ENCODE measurements at places on chromosomes 4 and X.
A peak's percentile ranks its signal among the peaks of the same experiment; 100 is the strongest.

DNA sequence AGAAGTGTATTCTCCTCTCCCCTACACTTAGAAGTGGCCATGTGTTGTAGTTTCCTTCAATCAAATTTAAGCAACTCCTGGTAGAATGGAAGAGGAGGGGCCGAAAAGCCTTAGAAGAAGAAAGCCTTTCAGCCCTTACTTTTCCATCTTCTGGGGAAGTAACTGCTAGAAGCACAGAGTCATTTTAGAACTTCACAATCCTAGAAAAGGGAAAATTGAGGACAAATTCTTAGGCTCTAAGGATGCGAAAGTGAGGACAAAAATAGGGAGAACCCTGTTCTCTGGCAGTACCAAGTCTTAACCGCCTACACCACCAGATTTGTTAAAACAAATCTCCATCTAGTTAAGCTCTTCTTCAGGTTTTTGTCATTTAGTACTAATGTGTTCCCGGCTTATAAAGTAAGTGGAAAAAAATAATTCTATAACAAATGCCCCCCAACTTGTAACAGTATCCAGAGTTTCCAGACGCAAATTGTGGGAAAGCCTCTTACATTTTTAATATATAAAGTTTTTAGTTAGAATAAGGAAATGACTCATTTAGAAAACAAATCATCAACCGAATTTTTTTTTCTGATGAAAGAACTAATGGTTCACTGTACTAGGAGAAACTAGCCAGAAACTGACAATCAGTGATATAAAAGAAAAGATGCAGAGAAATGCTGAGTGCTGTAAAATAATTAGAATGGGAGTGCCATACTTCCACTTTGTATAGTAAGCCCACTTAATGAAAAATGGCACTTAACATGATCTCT lies 76.0 kb downstream of the ARAP2 start:
- DNase-seq = no peak

- DNase-seq = no peak
Measured at GRCh38 chr4:88731381-88731780, 33.8 kb upstream of the NAP1L5 start.

DNA sequence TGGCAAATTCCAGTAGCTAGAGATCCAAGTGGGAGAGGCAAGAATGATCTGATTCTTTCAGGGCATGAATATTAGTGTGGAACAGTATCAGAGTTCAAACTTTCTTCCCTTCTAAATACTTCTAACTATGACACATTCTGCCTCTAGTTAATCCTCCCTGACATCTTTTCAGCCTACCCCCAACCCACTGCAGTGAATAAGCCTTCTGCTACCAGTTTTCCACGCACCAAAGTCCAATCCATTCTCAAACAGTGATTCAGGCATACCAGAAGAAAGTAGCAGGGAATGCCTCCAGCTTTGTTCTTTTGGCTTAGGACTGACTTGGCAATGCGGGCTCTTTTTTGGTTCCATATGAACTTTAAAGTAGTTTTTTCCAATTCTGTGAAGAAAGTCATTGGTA lies 155.4 kb upstream of the FTHL17 start:
- DNase-seq = no peak

GRCh38 chr4:25448379-25449109 lies 71.5 kb downstream of the ANAPC4 start:
- DNase-seq = no peak

- DNase-seq = no peak
Measured at GRCh38 chr4:75727073-75727472, 2.7 kb downstream of the USO1 start.

DNA sequence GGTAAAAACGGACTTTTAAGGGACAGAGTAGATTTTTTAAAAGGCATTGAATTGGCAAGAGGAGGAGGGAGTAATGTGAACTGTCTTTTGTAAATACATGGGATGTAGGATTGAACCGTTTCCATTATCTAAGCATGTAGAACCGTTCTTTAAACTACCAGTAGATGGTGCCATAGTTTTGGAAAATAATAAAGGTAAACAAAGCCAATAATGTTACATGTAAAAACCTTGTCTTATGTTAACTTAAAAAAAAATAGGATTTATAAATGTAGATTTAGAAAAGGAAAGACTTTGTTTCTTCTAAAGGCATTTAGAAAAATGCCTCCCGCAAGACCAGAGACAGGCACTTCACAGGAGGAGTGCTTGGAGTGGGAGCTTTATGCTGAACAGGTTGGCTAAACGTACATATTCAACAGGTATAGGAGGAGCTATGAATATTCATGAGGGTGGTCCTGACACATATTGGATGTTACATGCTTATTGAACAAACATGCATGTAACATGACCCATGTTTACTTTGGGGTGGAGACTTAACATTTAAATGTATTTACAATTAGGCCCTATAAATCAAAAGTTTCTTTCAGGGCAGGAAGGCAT lies 45.5 kb upstream of the FAM241A start:
- DNase-seq = peak; percentile 60

DNA sequence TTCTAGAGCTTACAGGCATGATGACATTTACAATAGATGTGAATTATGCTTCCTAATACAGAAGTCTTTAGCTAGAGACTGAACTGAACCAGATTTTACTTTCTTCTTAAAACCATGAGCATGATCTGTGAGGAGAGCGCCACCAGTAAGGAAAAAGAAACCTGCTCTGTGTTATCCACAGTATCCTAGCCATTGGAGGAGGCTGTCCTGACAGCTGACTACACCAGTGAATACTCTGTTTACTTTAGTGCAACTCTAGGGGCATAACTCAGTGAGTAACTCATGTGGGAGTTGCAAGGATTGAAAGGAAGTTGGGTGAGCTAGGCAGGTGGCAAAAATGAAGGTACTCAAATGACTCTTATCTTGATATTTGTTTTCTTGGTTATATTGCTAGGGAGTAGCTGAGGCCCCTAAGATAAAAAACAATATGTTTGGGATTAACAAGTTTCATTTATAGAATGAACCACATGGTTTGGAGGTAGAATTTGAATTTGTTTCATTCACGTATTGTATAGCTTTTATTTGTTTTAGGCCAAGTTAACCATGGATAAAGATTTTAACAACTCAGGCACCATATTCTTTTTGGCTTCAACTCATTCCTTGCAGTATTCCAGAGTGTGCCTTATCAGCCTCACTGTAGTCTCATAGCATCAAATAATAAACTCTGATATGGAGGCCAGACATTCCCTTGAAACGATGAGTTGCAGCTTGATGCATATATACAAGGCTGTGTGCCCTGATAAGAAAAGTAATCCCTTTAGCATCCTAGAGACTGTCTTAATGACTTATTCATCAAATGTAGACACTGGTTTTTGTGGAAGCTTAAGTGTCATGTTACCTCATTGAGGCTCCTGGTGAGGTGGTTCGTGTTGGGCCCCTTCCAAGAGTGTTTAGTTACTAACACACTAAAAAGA lies 2.5 kb downstream of the BMP3 start:
- no peak for DNase-seq

DNA sequence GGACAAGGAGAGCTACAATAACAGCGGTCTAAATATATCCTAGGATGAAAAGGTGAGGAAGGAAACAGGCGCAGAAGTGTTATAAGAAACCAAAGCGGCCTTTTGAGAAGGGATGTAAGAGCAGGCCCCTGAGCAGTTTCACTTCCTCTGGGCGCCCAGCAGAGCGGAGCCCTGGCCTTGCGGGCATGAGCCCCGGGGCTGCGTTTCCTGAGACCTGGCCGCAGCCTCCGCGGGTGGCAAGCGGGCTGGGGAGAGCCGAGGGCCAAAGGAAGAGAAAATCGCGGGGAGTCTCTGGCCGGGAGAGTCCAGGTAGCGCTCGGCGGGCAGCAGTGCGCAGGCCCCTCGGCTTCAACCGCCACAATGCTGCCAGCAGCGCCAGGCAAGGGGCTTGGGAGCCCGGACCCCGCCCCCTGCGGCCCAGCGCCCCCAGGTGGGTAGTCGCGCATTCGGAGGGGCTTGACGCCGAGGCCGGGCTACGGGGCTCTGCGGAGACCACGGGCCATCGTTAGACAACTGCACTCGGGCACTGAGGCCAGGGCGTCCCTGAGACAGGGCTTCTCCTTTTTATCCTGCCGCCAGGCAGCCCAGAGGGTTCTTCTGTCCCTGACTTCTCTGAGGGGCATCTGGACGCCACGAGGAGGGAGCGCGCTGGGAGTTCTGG lies at the start of gene BANK1:
Gene BANK1 (plus strand): TSS at position 210 of the 661 bp plus-strand sequence. CDS start 151 bp downstream, at position 361.
- DNase-seq = peak; percentile 71

DNA sequence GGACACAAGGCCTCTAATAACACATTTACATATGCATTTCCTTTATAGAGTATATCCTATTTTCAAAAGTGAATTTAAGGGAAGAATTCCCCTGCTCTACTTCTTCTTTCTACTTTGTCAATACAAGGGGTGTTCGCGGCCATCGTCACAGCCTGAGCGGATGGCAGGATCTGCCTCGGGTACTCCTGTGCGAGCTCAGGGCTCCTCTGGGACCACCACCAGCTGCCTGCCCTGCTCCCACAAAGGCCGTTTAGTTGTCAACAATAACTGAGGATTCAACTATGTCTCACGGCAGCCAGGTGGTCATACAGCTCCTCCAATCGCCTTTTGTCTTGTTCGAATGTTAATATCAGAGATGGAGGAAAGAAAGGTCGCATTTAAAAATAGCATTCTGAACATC lies 228.2 kb upstream of the TENM3 start:
- DNase-seq = no peak

DNA sequence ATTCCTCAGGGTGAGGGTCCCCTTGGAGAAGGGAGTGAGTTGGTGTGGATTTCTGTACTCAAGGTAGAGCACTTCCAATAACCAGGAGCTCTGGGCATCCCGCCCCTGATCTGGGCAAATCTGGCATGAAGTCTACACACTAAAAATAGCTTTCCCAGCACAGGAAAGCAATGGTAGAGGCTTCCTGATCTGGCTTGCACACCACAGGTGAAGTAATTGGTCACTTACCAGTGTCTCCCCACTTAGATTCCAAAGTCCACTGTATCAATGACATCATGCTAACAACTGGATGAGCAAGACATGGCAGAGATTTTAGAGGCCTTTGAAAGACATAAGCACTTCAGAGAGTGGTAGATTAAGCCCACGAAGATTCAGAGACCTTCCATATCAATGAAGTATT lies 17.8 kb upstream of the IDS start:
- DNase-seq = no peak

GRCh38 chrX:129954804-129955203 lies 27.6 kb upstream of the BCORL1 start:
- DNase-seq = no peak

- DNase-seq = peak; percentile 27
Measured at GRCh38 chr4:20698382-20698781, 1.9 kb upstream of the PACRGL start.

- DNase-seq = no peak
Measured at GRCh38 chrX:107565015-107565414, 63.3 kb upstream of the PRPS1 start.

DNA sequence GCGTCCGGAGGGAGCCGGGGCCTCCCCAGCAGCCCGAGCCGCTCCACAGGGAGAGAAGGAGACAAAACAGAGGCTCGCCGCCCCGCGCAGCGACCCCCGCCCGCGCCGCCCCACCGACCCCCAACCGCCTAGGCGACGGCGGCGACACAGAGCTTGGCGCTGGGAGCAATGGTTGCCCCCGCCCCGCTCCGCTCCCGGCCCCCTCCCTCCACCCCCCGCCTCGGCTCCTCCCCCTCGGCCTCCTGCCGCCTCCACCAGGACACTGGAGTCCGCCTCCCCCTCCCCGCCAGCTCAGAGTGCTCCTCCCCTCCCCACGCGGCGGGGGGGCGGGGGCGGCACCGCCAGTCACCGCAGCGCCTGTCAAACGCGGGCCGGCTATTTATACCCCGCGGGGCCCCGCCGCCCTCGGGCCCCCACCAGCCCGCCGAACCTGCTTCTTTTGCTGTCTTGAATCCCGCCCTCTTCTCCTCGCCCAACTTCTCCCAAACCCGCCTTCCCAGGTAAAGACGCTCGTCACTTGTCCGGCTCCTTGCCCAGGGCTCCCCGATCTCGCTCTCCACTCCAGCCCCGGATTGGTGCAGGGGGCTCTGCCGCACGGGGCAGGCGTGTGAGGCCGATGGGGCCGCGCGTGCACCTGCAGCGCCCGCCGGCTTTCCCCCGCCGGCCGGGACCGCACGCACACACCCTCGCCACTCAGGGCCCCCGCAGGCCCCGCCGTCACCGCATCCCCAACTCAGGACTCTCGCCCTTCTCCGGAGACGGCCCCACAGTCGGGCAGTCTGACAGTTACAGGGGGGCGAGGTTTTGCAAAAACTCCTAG lies at the start of gene ELF2:
Gene ELF2 (minus strand): TSS at position 170 of the 820 bp plus-strand sequence. CDS start 39,517 bp downstream, outside the sequence.
- DNase-seq = peak; percentile 90

DNA sequence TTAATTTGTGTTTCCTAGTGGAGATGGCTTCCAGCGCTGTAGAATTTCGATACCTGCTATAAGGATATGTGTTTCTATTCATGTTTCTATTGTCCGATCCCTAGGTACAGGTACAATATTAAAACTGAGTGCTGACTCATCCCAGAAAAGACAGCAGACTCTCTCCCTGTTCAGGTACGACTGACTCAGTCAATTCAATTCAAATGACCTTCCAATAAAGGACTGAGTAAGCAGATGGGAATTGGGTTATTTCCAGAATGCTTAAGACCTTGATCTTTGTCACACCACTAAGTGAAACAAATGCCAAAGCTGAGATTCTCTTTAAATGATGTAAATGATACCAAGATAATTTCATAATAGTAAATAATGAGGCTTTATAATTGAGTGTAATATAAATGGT lies 1596.9 kb downstream of the RPA4 start:
- DNase-seq = no peak

DNA sequence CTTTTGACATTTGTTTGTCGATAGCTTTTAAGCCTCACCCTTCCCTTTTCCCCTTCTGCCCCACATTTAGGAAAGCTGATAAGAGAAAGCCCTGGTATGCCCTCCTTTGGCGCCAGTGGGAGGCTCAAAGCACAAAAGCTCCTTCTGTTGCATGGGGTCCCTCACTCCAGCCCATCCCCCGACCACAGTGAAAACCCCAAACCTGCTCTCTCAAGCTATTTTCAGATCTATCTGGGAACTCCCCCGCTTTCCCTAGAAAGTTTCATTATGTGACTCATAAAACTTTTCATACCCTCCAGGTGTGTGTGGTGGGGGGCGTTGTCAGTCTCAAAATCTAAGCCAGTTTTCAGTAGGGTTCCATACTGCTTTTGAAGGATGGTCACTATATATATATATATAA lies 259.0 kb upstream of the PCDH7 start:
- DNase-seq = no peak

DNA sequence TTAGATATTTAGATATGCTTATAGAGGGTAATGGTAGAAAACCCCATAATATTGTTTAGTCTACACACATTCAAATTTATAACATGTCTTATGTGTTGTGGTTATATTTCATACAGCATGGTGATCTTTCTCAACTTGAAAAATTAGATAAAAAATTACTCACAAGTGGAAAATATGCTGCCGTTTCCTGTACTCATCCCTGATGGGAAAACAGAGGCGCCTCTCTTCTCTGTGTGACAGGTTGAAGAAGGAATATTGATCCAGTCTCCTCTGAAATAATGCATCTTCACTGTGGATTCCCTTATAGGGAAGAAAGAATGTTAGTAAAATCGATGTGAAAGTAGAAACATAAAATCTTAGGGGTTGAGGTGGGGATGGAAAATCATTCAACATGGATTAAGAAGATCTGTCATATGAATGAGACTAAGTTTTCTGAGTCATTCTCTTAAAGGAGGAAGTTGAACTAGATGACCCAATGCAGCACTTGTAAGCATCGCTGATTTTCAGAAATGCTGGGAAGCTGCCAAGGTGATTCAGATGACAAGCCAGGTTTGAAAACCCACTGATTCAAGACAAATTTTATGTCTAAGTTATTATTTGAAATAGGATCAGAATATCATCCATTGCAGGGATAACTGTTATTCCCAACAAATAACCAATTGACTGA lies 70.7 kb downstream of the ANKRD50 start:
- peak; percentile 79 for DNase-seq

Data from inflammatory macrophage treated with lipopolysaccharide for 4 hours (primary cell).